Effector memory CD4-positive, alpha-beta T cell (primary cell): ENCODE measurements at places on chromosomes 16 and 17.

GRCh38 chr17:50785946-50786570 is 18.7 kb upstream of the ANKRD40CL start:
- DNase-seq, result no peak

DNA sequence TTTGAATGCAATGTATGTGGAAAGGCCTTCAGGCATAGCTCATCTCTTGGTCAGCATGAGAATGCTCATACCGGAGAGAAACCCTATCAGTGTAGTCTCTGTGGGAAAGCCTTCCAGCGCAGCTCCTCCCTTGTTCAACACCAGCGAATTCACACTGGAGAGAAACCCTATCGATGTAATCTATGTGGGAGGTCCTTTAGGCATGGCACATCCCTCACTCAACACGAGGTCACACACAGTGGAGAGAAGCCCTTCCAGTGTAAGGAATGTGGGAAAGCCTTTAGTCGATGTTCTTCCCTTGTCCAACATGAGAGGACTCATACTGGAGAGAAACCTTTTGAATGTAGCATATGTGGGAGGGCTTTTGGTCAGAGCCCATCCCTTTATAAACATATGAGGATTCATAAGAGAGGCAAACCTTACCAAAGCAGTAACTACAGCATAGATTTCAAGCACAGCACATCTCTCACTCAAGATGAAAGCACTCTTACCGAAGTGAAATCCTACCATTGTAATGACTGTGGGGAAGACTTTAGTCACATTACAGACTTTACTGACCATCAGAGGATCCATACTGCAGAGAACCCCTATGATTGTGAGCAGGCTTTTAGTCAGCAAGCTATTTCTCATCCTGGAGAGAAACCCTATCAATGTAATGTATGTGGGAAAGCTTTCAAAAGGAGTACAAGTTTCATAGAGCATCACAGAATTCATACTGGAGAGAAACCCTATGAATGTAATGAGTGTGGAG is 24.7 kb downstream of the ZFP90 start:
- DNase-seq, result no peak

DNA sequence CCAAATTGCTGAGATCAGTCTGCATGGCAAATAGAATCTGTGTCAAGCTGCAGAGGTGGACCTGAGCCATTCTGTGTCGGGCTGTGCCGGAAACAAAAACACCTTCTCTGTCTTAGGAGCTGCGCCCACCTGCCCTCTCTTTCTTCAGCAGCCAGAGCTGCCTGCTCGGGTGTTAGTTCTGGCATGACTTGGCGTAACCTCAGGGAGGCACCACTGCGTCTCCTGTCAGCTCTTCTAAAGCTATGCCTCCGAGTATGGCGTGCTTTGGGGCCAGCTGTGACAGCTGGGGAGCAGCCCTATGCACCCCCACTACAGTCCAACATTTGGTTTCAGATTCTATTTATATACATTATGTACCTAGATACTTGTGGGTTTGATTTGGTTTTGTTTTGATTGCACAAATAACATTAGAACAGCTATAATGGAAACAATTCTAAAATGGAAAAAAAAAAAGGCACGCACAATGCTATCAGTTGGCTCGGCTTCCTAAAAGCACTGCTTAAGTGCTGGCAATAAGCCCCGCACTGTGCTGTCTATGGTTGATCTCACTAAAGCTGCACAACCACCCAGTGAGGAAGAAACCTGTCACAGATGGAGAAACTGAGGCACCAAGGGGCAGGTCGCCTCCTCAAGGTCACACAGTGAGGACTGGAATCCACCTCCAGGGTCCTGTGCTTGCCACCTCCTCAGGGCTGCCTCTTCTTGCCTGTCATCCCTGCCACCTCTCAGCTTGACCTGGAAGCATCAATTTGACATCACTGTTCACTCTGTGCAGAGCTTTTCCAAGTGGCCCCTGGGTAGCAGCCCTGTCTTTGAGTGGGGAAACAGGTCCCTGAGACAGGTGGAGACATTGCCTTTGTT is 18.7 kb upstream of the ADGRG1 start:
- no peak for DNase-seq

DNA sequence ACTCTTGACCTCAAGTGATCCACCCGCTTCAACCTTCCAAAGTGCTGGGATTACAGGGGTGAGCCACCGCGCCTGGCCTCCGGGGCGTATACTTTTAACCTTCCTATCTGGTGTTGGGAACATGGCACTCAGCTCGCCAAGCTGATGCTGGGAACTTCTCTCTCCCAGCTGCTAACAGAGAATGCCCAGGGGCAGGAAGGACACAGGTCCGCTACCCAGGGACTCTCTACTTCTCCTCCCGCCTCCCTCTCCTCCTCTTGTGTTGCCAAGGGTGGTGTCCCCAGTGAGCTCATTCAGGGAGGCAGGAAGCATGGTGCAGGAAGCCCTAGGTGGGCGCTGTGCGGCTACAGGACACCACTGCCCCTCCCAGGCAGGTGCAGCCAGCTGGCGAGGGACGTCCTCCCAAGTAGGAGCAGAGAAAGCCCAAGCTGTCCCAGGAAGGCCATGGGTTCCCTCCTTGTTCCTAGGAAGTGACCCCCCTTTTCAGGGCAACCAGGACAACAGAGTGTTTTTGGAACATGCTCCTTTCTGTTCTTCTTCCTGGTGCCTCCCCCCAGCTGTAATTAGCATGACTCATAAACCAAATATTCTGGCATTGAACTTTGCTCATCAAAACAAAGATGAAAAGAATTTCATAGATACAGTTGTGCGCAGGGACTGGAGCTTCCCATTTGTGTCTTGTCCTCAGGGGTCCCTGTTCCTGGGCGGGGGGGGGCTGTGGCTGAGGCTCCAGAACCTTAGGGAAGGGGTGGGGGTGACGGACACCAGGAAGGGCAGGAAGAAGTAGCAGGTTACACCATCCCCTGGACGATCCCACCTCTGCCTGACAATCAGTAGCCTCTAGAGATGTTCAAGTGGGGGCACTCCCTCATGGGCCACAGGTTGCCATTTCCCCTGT is 2.7 kb downstream of the C1QTNF1 start:
- DNase-seq, result no peak

DNA sequence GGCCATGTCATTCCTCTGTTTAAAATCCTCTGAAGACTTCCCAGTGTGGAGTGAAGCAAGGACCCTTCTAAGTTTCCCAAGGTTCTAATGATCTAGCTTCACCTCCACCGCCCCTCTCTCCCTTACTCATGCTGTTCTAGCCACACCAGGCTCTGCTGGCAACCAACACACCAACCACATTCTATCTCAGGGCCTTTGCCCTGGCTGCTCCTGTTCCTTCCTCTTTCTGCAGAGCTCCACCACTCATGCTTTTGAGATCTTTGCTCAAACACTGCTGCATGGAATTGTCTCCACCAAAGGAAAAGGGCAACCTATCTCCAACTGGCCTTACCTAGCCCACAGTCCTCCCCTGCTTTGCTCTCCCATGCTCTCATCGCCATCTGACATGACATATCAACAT is 128.7 kb downstream of the XYLT1 start:
- no peak for DNase-seq

DNA sequence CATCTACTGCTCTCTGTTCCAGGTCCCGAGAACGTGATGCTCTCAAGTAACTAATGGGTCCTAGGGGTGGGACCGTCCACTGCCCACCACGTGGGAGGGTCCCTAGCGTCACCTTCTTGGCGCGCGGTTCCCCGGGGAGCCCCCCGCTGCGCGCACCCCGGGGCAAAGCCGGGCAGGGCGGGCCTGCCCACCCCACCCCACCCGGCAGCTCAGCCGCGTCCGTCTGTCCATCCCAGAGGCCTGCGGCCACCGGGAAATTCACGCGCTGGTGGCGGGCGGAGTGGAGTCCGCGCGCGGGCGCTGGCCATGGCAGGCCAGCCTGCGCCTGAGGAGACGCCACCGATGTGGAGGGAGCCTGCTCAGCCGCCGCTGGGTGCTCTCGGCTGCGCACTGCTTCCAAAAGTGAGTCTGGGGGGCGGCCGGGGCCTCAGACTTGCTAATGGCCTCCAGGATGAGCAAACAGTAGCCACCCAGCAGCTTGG is 494 bp downstream of the PRSS41 start:
- no peak for DNase-seq

- DNase-seq, result no peak
Observed at GRCh38 chr16:75761108-75761507, 34.8 kb upstream of the CPHXL start.

DNA sequence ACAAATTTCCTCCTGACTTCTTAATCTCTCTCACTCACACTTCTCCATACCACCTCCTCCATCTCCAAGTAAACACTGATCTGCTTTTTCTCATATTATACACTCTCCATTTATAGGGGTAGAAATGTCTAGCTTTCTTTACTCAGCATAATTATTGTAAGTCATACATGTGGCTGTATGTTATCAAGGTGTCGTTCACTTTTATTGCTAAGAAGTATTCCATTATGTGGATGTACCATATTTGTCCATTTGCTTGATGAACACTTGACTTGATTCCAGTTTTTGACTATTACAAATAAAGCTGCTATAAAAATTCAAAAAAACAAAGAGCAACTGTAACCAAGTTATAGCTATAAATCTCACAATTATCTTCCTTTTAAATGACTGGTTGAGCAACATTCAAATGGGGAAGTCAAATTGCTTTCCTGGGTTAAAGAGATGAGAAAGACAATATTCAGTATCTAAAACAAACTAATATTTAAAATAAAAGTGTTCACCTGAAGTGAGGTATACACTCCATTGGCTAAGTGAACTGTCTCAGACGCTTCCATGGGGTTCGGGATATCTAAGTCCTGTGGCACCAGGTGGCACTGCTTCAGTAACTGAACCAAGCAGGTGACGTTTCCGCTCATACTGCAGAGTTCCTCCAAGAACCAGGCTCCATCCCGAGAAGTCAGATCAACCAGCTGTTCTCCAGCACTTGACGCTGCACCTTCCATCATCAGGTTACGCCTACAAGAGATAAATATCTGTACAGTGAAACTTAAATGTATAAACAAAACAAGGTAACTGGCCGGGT is 32.6 kb upstream of the ARL6IP1 start:
- no peak for DNase-seq
